Naive B cell (primary cell): ENCODE measurements at places on chromosomes 2 and 18. TPM values are rescaled to one million over a fixed set of nuclear protein-coding genes. Genes with fewer than 3 reads are reported as not detected.

DNA sequence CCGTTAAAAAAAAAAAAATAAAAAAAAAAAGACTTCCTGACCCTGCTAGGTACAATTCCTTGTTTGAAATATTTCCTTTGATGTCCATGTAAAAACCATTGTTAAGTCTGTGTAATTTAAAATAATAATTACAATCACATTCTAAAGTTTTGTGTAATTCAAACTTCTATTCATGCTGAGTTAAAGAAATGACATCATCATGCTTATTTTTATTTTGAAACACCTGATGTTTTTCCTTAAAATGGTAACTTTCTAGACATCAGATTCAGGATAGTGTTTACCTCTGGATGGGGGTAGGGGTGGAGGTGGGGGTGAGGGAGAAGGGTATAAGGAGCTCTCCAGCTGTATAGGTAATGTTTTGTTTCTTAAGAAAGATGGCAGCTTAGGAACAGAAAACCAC is 92.8 kb downstream of the ADCYAP1 start:
- DNase-seq = no peak
- no peak overlapping the region for H3K4me3 ChIP-seq

DNA sequence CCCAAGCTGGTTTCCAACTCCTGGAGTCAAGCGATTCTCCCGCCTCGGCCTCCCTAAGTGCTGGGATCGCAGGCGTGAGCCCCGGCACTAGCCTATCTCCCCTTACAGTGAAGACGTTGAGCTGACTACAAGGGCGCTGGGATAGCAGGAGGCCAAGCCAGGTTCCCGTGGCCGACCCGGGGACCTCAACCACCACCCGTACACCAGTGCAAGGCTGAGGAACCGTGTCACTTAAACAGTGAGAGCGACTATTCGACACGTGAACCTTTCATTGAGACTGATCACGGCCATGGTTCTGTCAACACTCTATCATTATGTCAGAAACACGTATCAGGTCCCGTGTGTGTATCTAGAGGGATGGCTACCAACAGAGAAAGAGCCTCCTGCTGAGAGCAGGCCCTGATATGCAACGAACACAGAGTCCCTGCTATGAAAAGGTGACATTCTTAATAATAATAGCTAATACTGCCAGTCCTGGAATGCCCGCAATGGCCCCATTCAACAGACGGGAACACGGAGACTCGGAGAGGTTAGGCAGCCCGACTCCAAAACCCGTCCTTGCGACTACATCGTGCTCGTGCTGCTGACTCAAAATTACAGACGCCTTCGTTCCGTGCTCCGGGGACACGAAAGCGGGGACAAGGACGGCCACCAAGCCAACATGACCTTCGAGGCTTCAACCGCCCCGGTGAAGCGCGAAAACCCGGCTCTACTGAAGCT is 833 bp downstream of the AFG3L2 start:
- peak overlapping the region; percentile 89 for H3K27ac ChIP-seq
- H3K4me3 ChIP-seq = peak overlapping the region; percentile 92
- H3K4me1 ChIP-seq = peaks cover 45% of the 10 kb centered on the region
- H3K36me3 ChIP-seq = no peaks in the 10 kb centered on the region

DNA sequence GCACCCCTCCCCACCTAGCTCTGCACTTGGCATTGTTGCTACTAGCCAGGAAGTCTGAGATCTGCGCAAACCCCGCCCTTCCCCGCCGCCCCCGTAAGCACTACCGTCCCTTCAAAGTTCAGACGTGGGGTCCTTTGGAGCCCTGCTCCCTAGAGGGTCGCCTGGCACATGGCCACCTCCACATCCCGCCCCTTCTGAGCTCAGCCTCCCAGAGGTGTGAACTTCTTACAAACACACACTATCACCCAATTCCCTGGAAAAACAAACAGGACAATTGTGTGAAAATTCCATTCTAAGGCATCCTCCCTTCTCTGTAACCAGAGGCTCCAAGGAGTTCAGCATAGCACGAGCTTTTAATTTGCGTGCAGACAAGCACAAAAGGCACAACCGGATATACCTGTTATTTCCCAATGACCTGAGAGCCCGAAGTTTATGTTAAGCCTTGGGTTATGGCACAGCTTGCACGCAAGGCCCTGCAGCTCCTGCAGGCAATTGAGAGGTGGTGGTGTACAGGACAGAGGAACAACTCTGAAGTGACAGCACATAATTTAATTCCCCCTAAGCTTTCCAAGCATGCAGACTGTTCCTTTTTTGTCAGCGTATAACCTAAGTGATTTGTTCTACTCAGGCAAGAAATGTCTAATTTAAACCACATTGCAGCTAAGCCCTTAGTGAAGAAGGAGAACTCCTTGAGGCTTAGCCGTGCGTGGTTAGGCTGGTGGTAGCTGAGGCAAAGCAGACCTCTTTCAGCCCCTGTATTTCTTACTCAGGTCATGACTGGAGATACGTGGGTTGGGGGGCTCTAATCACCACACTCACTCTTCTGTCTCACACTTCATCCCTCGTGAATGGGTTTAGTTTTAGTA is 20.3 kb upstream of the CYP1B1 start:
- peaks cover 78% of the 10 kb centered on the region for H3K27me3 ChIP-seq
- DNase-seq = no peak
- H3K27ac ChIP-seq = no peak overlapping the region
- no peaks in the 10 kb centered on the region for H3K36me3 ChIP-seq
- peaks cover 16% of the 10 kb centered on the region for H3K4me1 ChIP-seq

GRCh38 chr18:12053289-12053688 is 40.4 kb upstream of the ANKRD62 start:
- H3K27me3 ChIP-seq = no peaks in the 10 kb centered on the region
- H3K36me3 ChIP-seq = no peaks in the 10 kb centered on the region
- DNase-seq = peak; percentile 24
- H3K4me1 ChIP-seq = peaks cover 44% of the 10 kb centered on the region
- no peak overlapping the region for H3K27ac ChIP-seq

DNA sequence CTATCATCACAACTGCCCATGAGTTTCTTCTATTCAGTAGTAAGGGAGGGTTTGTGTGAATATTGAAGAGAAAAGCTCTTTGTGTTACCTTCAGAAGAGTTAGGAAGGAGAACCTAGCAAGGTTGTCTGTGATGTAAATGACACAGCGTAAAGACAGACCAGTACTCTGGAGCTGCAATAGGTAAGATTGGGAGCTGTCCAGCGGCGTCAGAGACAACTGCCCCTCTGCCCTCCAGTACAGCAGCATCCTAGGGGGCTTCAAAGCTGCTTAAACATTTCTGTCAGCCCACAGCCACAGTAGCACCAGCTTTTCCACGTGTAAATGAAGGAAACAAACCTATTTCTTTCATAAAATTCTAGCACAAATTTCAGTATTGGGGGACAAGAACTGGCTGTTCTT is 34.5 kb downstream of the NYAP2 start:
- no peaks in the 10 kb centered on the region for H3K4me1 ChIP-seq
- no peaks in the 10 kb centered on the region for H3K36me3 ChIP-seq
- peaks cover 6% of the 10 kb centered on the region for H3K27me3 ChIP-seq

GRCh38 chr2:222884114-222884771 is 23.4 kb downstream of the ACSL3 start:
- peaks cover 37% of the 10 kb centered on the region for H3K4me1 ChIP-seq
- no peak for DNase-seq
- H3K4me3 ChIP-seq = no peak overlapping the region
- peaks cover 6% of the 10 kb centered on the region for H3K36me3 ChIP-seq
- no peak overlapping the region for H3K27ac ChIP-seq

DNA sequence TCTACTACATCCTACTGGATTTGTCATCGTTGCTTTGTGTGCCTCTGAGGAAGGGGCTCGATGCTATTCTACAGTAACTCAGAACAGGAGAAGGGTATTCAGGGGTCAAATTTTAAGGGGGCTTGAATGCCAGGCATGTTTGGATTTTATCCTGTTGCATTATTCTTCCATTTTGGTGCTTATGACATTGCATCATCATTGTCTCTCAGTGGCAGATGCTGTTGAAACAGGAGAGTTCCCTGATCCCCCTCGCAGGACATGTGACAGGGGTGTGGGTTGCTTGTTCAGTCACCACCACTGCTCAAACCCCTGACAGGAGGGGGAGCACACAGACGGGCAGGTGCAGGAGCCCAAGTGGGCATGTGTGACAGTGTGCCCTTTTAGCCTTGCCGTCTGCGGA is 156.7 kb downstream of the SLC4A3 start:
- no peaks in the 10 kb centered on the region for H3K4me1 ChIP-seq
- H3K36me3 ChIP-seq = no peaks in the 10 kb centered on the region
- H3K27ac ChIP-seq = no peak overlapping the region
- no peak overlapping the region for H3K4me3 ChIP-seq
- peaks cover 10% of the 10 kb centered on the region for H3K27me3 ChIP-seq

GRCh38 chr2:157874348-157874747 is 1.8 kb downstream of the ACVR1 start:
- no peak for DNase-seq
- peak overlapping the region; percentile 97 for H3K4me3 ChIP-seq
- H3K27me3 ChIP-seq = no peaks in the 10 kb centered on the region
- H3K4me1 ChIP-seq = peaks cover 15% of the 10 kb centered on the region

DNA sequence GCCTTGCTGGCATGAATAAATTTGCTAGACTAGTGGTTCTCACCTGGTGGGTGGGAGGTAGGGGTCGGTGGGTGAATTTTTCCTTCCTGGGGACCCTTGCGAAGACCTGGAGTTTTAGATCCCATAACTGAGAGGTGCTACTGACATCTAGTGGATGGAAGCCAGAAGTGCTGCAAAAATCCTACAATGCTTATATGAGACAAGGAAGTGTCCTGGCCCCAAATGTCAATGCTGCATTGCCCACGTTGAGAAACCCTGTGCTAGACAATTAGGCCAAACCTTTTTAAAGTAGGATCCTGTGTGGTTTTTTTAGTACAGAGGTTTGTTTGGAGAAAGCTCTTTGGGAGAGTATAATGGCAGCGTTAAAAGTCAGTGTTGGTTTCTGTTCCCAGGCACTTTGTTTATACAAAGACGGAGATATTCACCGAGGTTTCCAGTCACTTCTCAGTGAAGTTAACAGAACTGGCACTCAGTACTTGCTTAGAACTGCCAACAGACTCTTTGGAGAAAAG is 9.6 kb downstream of the SERPINB8 start:
- peak; percentile 31 for DNase-seq
- H3K27me3 ChIP-seq = no peaks in the 10 kb centered on the region
- no peak overlapping the region for H3K4me3 ChIP-seq
- peaks cover 26% of the 10 kb centered on the region for H3K4me1 ChIP-seq

Gene SH2D6
- polyA plus RNA-seq = not detected

Gene ALK
- polyA plus RNA-seq = not detected

Gene ATOH8
- not detected for polyA plus RNA-seq
